Right lobe of liver (tissue), 6 donors: ENCODE measurements at places on chromosomes 7 and 10. TPM values are rescaled to one million over a fixed set of nuclear protein-coding genes. Genes with fewer than 3 reads are reported as not detected.

DNA sequence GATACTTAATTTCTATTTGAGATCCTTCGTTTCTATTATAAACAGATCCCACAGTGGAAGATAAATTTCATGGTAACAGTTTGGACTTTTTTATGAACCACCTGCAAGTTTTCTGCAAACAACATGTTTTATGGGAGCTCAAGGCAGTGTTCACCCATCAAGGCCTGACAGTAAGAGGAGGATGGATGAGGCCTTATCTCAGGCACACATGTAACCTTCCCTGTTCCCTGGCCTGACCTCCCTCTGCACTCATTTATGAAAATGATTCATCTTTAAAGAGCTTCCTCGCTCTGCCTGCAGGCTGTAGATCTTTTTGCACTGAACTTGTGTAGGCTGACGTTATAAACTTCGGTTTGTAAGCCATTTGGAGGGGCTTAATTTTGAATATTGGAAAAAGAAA, 500.1 kb downstream of the GATA3 start:
- DNase-seq, result no peak

- no peak for DNase-seq
These were observed 316.6 kb upstream of the ZNF32 start for GRCh38 chr10:43965033-43965917.

Gene MKI67
- total RNA-seq, result 2.6 TPM

- peak; percentile 76 for DNase-seq
These were observed 4.6 kb downstream of the BRI3 start for GRCh38 chr7:98286093-98286539.

- no peak for DNase-seq
These were observed 7.0 kb downstream of the CALHM3 start for GRCh38 chr10:103472005-103472404.

- DNase-seq, result no peak
These were observed 38.0 kb downstream of the ZNRF2 start for GRCh38 chr7:30322271-30323005.

Gene FAM20C
- total RNA-seq, result 60.5 TPM

Gene CCL26
- total RNA-seq, result not detected

GRCh38 chr10:110357252-110357780, 52.6 kb upstream of the SMNDC1 start:
- DNase-seq, result no peak

- no peak for DNase-seq
These were observed 52.0 kb downstream of the REEP3 start for GRCh38 chr10:63573068-63573697.

- no peak for DNase-seq
These were observed 146.7 kb upstream of the KLF14 start for GRCh38 chr7:130880668-130881067.

GRCh38 chr7:17689361-17689902, 250.9 kb downstream of the SNX13 start:
- DNase-seq, result no peak

GRCh38 chr10:22410846-22411245, 65.5 kb downstream of the SPAG6 start:
- DNase-seq, result no peak

DNA sequence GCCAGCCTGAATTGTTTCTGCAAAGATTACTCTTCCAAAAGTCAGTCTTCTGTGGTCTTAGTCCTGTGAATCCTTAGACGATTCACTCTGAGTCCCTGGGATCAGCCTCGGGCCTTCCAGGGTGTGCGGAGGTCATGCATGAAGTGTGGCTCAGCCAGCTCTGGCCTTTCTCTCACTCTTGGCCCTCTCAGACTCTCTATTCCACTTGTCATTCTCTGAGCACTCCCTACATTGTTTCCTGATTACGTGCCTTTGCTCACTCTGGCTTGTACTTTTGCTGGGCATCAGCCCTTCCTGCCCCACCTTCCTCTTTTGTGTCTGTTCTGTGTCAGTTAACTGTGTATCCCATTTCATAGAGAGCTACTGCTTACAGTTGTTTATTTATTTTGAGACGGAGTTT, 36.0 kb downstream of the CCNY start:
- no peak for DNase-seq

Gene SORCS1
- 0.09 TPM for total RNA-seq

GRCh38 chr10:113540845-113541548, 11.9 kb upstream of the HABP2 start:
- peak; percentile 75 for DNase-seq

GRCh38 chr10:106930751-106931150, 233.8 kb downstream of the SORCS1 start:
- DNase-seq, result no peak

Gene MRLN
- not detected for total RNA-seq

- DNase-seq, result no peak
These were observed 779 bp downstream of the C1QL3 start for GRCh38 chr10:16520900-16521299.

DNA sequence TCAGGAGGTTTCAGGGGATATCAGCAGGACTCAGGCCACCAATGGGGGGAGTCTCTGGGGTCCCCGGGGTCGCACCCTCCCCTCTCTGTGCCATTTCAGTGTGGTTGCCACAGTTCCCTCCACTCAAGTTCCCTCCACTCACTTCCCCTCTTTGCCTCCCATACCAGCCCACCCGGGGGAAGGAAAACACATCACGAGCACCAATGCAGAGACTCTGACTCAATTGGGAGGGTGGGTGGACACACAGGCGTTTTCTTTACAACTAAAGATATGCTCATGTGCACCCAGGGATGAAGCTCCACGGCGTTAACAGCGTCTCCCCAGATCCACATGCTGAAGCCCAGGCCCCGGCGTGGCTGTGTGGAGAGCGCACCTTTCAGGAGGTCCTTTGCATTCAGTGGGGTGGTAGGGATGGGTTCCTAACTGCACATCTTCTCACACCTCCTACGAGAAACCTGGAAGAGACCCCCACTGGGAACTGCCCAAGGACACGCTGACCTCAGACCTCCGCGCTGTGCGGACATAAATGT, 254.1 kb downstream of the ZMYND11 start:
- DNase-seq, result no peak

Gene ADIRF
- 28.3 TPM for total RNA-seq

DNA sequence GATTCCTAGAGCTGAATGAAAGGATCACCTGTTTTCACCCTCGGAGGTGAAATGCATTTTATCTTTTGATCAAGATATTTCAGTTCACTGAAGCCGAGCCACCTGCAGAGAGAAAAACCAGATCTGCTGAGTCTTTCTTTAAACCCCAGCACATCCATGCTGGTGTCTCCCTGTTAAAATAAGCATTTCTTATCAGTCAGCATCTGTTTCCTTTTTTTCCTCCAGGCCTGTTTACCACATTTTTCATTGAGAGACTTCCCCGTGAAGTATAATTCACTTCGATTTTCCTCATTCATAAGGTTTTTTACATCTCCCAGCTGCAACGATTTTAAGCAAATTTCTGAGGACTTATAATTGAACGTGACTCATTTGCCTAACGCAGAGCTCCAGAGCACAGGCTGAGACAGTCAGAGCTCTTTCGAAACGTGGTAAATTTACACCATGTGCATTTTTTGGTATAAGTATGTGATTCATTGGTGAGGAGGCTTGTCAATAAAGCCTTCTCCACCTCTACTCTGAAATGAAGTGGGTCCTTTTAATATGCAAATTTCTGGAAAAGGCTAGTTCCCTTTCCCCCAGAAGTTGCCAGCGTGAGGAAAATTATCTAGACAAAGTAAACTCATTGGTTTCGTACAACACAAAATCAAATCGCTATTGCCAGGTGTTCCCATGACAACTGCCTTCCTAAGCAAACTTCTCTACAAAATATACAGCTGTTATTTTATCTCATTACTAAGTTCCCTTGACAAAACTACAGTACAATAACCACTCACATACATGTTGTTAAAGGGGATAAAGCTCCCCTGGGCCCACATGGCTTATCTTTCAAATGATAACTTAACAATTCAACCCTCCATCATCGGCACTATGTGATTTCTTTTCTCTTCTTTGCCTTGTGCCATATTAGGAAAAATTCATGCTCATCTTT, 374.8 kb upstream of the AKR1E2 start:
- DNase-seq, result no peak

DNA sequence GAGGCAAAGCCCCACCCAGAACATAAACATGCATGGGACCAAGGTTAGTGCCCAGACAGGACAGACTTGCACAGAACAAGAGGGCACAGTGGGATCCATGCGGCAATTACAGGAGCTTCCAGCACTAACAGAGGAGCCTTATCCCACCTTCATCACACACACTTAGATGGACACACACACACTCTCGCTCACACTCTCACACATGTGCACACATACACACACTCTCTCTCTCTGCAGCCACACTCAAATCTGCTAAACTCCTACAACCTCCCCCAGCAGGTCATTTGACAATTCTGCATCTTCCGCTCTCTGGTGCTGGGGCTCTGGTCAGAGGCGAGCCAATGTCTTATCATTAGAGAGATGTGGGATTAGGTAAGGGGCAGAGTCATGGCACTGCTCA, 120.5 kb downstream of the UBE2H start:
- no peak for DNase-seq

Gene SORBS1
- total RNA-seq, result 76.1 TPM

Gene HABP2
- 439 TPM for total RNA-seq

DNA sequence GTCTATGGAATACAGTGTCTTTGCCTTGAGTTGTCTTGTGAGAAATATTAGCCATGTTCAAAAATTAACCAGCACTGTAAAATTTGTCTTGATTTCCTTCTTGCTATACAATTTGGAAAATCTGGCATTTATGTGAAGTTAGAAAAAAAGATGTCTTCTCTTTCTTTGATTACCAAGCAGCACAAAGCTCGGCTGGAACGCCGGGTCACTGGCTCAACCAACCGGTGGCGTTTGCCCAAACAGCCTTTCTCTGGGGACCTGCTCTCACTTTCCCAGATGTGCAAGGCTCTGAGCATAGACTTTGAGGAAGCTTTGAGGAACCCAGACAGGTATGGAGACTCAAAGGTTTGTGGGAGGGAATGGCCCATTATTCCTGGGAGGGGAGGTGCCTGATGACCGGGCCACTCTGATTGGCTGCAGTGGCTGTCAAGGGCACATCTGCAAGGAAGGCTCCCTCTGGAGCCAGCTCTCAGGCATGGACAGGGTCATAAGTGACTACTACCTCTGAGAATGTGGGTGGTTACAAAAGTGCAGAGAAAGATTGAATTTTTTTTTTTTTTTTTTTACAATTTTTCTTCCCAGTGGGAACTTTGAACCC, 5.6 kb downstream of the BTBD16 start:
- no peak for DNase-seq

DNA sequence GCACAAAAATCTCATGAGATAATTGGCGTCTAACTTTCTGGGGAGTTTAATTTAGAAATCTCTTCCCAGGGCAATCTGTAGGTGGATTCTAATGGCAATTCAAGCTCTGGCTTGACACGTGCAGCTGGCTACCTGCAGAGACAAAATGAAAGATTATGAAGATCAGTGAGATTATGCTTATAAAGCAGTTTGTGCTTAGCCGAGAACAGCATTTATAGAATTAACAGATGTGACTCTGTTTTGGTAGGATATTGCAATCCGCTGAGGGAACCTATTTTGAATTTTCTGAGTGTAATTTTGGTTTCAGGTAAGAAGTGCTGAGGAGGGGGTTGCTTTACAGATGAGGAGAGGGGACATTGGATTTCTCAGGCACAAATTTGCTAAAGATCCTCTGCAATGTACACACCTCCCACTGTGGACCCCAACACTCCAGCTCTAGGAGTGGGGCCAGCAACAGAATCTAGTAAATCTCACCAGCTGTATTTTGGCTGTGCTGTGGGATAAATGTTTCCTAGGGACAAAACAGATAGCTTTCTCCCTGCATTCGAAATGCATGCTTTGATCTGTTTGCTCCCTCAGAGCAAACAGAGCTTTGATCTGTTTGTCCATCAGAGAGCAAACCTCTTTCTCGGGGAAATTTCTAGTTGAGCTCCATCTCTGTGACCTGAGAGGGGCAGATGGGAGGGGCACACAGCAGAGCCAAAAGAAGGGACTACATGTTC, 7.4 kb downstream of the GJD4 start:
- DNase-seq, result no peak

DNA sequence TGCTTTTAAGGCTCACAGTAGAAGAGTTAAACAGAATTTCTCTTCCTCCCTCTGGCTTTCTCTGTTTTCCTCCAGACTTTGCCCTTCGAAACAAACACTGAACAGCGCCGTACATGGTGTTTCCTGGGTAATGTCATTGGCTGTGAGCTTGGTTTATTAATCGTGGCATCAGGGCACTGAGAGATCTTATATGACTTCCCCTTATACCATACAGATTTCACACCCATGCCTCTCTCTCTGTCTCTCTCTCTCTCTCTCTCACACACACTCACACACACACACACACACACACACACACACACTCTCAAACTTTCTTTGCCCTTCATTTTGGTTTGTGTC, 195.5 kb downstream of the CREB5 start:
- no peak for DNase-seq

Gene MCU
- 14.6 TPM for total RNA-seq

Gene SMKR1
- not detected for total RNA-seq

DNA sequence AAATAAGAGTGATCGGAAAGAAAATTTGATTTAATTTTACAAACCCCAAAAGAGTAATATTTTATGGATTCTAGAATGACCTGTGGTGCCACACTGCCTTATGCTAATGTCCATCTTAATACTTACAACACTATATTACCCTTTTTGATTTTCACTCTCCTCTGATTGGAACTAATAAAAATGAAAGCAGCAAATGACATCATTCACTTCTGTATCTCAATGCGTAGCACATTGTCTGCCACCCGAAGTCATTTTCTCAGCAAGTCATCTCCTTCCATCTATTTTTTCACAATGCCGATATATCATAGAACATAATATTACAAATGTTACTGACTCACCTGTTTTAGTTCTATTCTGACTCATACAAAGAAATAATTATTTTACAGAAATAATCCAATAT, 127.5 kb upstream of the PCLO start:
- DNase-seq, result no peak

DNA sequence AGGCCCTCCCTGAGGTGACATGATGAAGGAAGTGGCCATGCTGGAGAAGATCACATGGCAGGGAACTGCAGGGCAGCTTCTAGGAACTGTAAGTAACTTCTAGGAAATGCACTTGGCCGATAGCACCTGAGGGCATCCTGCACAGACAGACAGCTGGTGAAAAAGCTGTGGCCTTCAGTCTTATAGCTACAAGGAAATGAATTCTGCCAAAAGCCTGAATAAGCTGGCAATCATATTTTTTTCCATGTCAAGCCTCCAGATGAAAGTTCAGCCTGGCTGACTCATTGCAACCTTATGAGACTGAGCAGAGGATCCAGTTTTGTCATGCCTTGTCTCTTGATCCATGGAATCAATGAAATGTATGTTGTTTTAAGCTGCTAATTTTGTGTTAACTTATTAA, 91.1 kb upstream of the CACNA2D1 start:
- no peak for DNase-seq

Gene PNPLA8
- total RNA-seq, result 18.1 TPM

- DNase-seq, result no peak
These were observed 84.5 kb upstream of the DYNC1I1 start for GRCh38 chr7:95687759-95688343.

DNA sequence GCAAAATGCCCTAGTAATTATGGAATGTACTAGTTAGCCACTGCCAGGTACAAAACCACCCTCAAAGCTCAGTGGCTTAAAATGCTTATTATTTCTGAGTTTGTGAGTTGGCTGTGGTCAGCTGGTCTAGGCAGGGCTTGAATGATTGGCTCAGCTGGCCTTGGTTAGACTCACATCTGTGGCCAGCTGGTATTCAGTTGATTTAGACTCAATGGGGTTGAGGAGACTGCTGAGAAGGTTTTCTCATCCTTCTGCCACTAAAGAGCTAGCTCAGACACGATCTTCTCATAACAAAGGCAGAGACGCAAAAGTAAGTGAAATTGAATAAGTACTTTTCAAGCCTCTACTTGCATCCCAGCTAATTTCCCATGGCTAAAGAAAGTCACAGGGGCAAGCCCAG, 57.1 kb upstream of the CYP2C18 start:
- DNase-seq, result no peak

Gene TNS3
- 55.0 TPM for total RNA-seq
